Femur (tissue), 1 donor: ENCODE measurements at places on chromosomes 6 and 20.
A peak's percentile ranks its signal among the peaks of the same experiment; 100 is the strongest.

DNA sequence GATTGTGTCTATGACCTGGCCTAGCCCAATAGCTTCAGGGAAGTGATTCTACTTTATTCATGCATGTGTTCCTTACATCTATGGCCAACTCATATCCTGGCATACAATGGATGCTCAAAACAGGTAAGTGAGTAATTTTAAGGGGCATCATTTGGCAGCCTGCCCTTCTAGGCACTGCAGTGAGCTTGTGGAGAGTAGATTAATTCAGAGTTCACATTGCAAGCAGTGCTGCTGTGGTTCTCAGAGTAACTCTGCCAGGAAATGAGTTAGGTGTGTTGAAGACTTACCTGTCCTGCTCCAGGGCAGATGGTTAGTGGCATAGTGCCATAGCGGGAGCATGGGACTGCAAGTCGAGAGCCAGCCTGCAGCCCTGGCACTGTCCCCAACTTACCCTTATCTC is 158.0 kb downstream of the SCP2D1 start:
- DNase-seq, result no peak

DNA sequence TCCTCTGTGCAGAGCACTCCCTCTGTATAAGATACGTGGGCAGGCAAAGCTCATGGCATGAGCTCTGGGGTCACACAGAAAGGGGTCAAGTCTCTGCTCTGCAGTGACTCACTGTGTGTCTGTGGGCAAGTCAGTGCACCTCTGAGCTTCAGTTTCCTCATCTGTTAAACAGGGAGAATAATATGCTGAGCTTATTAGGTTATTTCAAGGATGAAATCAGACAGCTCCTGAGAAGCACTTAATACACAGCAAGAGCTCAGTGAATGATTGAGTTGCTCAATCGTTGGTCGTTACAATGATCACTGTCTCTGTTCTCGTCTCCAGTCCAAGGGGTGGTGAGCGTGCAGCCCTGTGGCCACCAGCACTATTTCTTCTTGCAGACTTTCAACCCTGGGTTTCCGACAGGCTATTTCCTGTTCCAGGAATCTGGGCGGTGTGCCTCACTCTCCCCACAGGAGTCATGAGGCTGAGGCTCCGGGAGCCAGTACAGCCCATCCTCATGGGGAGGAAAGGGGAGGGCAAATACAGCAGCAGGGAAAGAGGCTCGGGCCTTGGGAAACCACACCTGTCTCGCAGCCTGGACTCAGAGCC is 28.9 kb downstream of the KIAA1755 start:
- DNase-seq, result peak; percentile 70

- no peak for DNase-seq
Observed at GRCh38 chr6:142953373-142954273, 8.6 kb upstream of the HIVEP2 start.

GRCh38 chr6:136235233-136235564 is 14.9 kb downstream of the MTFR2 start:
- no peak for DNase-seq

GRCh38 chr20:40462566-40462965 is 226.5 kb downstream of the MAFB start:
- DNase-seq, result no peak

- no peak for DNase-seq
Observed at GRCh38 chr6:103874575-103874974, 985.1 kb downstream of the HACE1 start.

DNA sequence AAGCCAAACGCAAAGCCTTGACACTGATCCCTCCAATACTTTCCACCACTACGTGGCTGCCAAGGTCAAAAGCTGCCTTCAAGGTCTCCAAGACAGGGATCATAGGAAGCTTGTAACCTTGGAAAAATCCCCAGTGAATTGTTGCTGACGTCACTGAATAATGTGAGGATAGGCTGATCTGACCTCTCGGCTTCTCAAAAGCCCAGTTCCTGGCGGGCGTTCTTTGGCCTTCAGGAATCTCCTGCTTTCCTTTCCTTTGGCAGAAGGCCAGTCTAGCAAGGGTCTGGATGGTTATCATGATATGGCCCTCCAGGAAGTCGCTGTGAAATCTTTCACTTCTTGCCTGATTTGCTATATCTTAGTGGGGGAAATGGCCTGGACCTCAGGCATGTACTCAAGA is 61.4 kb upstream of the TNFAIP3 start:
- no peak for DNase-seq

DNA sequence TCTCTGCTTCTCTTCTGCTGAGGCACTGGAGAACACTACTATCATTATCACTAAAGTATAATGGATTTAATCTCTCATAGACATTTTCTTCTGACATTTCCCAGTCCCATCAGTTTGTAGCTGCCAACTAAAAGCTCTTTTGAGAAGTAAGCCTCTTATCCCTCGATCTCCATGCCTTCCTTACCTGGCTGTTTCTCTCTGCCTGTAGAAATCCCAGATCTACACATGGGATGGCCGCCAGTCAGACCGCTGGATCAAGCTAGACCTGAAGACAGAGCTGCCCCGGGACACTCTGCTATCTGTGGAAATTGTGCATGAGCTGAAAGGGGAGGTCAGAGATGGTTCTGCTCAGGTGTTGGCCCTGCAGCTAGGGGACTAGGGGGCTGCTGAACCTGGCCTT is 25.4 kb downstream of the CCDC167 start:
- DNase-seq, result no peak

DNA sequence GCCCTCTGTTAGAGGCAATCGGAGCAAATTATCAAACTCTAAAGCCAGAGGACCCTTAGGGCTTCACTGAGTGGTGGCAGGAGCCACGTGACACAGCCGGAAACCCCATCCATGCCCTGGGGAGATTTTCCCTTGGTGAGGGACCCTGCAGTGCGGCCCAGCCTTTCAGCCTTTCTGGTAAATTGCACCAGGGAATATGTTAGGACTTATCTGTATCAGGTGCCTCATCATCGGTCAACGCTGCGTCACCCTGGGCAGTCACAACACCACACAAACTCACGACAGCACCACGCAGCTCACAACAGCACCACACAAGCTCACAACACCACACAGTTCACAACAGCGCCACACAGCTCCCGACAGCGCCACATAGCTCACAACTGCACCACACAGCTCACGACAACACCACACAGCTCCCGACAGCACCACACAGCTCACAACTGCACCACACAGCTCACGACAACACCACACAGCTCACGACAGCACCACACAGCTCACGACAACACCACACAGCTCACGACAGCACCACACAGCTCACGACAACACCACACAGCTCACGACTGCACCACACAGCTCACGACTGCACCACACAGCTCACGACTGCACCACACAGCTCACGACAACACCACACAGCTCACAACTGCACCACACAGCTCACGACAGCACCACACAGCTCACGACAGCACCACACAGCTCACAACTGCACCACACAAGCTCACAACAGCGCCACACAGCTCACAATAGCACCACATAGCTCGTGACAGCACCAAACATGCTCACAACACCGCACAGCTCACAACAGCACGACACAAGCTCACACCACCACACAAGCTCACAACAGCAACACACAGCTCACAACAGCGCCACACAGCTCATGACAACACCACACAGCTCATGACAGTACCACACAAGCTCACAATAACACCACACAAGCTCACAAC is 199.0 kb downstream of the DLL1 start:
- DNase-seq, result no peak

GRCh38 chr6:151847064-151847463 is 39.6 kb downstream of the ESR1 start:
- peak; percentile 28 for DNase-seq

GRCh38 chr6:113143206-113143605 is 713.9 kb upstream of the MARCKS start:
- DNase-seq, result no peak

DNA sequence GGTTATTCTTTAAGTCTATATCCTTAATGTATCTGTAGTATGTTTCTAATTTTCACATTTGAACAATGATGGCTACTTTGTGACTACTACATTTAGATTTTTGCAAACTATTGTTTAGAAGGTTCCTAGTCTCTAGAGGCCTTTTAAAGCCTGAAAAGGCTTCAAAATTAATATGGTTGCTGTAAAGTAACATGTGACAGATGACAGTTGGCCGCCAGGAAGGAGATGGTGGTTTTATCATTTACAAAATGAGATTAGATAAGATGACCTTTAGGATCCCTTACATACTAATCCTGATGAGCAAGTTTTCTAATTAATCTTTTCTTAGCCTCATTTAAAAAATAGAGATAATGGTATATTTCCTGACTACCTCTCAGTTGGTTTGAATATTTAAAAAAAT is 18.8 kb downstream of the SCAF8 start:
- no peak for DNase-seq

DNA sequence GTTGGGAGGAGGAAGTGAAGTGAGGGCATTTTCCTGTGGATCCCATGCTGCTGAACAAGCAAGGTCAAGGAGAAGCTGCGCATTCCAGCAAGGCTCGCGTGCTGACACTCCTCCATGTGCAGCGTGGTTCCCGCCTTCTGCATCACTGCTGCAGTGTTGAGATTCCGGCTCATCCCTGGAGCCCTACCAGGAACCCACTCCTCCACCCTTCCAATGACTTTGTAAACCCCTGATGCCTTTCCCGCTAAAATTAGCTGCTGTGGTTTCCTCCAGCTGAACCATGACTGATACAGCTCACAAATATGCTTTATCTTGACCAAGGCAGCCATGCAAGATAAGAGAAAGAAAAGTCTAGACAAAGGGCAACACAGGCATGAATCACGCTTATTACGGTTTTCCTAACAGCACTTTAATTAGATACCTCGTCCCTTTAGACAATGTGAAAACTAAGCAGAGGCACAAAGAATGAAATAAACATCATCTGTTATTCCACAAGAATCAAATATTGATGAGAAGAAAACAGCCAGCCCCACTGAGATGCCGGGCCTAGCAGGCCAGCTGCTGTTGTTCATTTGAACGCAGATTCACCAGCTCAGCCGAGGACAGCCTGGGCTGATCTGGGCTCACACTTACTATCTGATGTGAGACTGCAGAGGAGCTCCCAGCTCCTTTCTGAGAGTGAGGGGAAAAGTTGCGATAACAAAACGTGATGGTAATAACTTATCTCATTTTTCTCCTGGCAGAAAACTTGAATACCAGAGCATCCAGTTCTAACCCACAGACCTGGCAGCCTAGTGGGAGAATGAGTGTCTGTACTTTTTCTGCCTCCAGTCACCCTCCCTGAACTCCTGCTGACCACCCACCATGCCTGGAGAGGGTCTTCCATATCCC is 14.2 kb upstream of the BNIP5 start:
- DNase-seq, result peak; percentile 40

DNA sequence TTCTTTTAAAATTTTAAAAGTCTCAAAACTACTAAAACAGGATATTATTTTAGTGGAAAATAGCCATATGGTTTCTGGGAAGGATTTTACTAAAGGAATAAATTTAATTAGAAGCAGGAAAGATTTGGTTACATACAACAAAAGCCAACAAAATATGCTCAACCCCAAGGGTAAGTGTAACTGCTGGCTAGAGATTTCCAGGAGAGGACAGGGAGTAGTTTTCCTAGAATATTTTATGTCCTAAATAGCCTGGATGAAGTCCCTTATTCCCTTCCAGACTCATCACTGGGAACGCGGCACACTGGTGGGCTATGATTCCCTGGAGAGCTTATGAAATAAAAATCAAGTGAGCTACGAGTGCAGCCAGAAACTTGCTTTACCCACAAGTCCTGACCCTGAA is 66.6 kb downstream of the SGK1 start:
- DNase-seq, result no peak

GRCh38 chr6:84258268-84258667 is 30.8 kb upstream of the CEP162 start:
- no peak for DNase-seq

DNA sequence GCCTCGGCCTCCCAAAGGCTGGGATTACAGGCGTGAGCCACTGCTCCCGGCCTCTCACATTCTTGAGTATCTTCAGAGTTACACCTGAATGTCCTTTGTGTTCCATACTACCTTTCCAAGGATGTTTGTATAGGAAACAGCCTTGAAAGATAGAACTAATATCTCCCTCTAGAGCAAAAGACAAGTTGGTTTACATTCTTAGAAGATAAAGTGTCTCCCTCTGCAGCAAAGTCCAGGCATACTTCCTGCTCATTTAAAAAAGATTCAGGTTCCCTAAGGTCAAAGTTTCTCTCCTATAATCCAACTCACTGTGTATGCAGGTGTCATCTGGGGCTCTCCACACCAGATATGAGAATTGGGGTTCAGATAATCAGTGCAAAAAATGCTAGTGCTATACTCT is 224.4 kb downstream of the TPBG start:
- DNase-seq, result no peak

DNA sequence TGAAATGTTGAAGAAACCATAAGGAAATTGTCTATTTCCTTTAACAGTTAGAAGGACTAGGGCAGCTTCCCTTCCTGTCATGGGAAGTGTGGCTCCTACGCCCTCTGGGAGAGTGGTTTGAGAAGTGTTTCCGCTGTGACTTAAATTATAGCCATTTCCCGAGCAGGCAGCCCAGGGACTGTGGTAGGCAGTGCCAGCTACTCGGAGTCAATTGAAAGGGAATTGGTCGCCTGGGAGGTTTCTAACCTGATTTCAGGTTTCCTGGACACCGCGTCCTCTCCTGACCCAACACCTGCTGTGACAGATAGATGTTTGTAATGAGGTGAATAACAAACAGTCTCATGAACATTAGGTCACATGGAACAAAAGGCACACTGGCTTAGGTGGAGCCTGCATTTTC is 256.1 kb upstream of the PLCB4 start:
- peak; percentile 56 for DNase-seq

DNA sequence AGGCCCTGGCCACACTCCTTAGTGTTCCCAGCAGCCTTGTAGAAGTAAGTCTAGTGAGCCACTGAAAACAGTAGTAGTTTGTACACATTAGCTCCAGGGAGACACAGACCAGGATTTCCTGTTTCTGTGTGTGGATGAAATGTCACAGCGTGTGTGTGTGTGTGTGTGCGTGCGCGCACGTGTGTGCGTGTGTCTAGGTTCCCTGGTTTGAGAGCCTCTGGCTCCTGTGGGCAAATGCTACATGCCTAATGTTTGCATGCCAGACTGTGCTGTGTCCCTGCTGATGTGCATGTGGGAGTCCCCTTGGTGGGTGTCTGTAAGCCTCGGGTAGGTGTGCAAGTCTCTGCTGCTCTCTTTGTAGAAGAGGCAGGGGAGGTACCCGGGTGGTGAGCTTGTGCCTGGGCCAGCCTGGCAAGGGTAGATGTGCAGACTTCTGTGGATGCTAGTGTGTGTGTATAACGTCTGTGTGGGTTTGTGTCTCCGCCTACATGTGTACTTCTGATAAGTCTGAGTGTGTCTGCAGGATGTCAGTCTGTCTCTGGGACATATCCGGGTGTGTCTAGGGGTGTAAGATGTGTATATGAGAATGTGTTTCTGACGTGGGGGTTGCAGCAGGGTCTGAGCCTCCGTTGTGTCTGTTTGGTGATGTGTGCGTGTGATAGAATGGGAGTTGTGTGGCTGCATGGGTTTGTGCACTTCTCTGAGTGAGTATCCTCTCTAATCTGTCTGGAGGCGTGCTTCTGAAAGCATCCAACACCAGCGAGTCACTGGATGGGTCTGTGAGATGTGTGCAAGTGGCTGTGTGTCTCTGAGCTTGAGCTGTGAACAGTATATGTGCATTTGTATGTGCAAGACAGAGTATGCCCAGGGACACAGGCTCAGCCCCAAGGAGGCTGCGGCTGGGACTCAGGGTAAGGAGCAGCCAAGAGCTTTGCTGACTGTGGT is 19.0 kb upstream of the TLDC2 start:
- DNase-seq, result peak; percentile 53
